CD4-positive, alpha-beta T cell treated with Interleukin-6 for 4 hours (primary cell): ENCODE measurements at places on chromosomes 6 and 20.

DNA sequence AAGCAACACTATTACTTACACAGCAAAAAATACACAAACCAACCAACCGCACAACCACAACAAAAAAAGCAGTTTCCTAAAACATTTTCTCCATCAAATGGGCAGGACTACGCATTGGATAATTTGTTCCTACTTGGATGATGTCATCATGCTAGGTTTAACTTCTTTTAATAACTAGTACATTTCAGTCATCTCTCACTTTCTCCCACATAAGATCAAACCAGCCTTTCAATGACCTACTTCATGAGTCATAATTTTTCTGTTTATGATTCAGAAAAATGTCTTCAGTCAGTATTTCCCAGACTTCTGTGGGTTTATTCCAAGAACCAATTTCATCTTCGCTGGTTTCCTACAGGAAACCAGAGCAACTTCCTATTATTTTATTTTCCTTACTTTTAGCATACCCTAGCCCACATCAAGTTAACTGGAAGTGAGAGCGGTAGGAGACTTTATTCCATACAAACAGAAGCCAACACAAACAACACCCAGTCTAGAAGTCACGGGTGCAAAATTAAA is 134.2 kb downstream of the GMDS start:
- no peak for DNase-seq

GRCh38 chr6:4294636-4295035 is 159.3 kb upstream of the ECI2 start:
- DNase-seq: no peak

DNA sequence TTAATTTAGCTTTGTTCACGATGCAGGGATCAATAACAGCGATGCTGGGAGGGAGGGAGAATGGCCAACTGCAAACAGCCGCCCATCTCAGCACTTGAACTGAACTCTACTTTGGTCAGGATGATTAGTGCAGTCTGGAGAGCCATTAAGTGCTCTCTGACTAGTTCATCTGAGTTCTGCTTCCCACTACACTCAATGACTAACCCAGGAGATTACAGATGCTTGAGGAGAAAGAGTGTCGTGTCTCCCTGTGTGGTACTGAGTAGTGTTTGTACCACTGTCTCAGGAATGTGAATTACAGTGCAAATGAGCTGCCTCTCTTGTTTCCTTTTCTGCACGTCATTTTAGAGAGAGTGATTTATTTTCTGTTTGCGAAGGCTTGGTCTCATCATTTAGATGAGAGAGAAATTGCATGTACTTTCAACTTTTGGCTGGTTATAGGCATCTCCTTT is 23.5 kb downstream of the CARMIL1 start:
- no peak for DNase-seq

DNA sequence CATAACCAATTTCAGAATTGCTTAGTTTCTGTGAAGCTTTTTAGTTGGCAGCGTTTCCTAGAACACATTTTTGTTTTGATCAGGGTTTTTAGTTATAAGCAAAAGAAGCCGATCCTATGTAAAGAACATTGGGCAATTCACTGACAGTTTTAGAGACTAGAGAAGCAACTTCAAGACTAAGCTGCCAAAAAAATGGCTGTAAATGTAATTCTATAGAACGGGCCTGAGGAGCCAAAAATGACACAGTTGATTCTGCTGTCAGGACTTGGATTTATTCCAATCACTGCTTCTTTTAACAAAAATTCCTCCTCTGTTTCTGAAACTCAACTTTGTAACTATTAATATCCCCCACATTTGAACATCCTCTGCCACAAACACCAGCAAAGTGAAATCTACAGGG is 236.0 kb upstream of the EYS start:
- no peak for DNase-seq
